ENCODE measurements at places on chromosomes 6 and 20. TPM values are rescaled to one million over a fixed set of nuclear protein-coding genes. Genes with fewer than 3 reads are reported as not detected.

NNAT gene
- total RNA-seq: not detected

NR2E1 gene
- not detected for total RNA-seq

SERPINB6 gene
- total RNA-seq: 108 TPM

MRPS10 gene
- 42.2 TPM for total RNA-seq

PYGB gene
- total RNA-seq: 189 TPM

GINS1 gene
- total RNA-seq: 4.0 TPM

Measured in aortic smooth muscle cell (primary cell).